Activated CD8-positive, alpha-beta memory T cell treated with anti-CD3 and anti-CD28 coated beads for 48 hours (primary cell): ENCODE measurements at places on chromosomes 4 and X.

GRCh38 chrX:128078545-128078944 lies 26.3 kb upstream of the ACTRT1 start:
- DNase-seq: no peak

GRCh38 chrX:22206781-22207180 lies 65.9 kb upstream of the CBLL2 start:
- no peak for DNase-seq

DNA sequence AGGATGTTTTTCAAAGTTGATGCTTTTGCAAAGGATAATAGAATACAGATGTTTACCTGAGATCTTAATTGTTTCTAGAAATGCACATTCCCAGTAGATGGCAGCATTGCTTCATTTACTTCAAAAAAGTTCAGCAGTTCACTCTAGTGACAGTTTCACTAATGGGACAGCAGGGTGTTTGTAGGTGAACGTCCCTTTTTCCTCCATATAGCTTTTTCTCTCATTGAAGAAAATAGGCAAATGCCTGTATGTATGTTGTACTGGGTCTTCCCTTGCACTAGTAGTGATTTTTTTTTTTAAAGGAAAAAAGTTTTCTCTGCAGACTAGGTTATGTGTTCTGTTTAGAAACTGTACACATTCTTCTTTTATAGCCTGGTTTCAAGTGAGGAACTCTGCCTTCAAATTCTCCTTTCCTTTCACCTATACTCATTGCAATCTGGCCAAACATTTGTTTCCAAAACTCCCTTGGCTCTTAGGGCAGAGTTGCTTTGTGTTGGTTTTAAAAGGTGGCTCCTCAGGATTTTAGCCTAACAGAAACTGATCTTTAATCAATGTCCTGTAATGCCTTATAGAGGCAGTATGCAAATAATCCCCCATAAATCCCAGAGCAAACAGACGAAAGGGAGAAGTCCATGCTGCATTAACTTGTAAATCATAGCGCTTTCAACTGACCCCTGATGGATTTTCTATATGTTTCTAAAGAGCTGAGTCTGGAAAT lies 86.3 kb downstream of the EGF start:
- no peak for DNase-seq

- no peak for DNase-seq
Measured at GRCh38 chr4:101155945-101156344, 191.4 kb downstream of the PPP3CA start.

GRCh38 chr4:121192480-121192879 lies 28.4 kb upstream of the TNIP3 start:
- DNase-seq: no peak

DNA sequence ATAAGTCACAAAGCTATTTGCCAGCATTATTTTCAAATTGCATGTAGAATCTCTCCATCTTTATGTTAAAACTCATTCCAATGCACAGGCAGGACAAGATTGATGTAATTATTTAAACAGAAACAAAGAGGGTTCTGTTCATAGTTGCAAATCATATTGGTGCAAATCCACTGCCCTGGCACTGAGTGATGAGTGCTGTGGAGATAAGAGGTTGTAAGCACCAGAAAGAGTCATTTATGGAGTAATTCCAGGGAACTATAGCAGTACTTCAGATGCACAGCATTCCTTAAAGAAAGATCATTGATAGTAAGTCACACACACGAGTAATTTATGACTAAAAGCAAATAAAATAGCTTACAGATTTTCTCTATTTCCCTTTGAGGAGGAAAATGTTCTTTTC lies 337.7 kb upstream of the CTSO start:
- DNase-seq: no peak
